Osteocyte (in vitro differentiated cells): ENCODE measurements at places on chromosomes 2 and 18. TPM values are rescaled to one million over a fixed set of nuclear protein-coding genes. Genes with fewer than 3 reads are reported as not detected.

AGXT gene
- total RNA-seq: not detected in 2 replicates

CD302 gene
- 18.4 and 19.3 TPM in 2 replicates for total RNA-seq

DNA sequence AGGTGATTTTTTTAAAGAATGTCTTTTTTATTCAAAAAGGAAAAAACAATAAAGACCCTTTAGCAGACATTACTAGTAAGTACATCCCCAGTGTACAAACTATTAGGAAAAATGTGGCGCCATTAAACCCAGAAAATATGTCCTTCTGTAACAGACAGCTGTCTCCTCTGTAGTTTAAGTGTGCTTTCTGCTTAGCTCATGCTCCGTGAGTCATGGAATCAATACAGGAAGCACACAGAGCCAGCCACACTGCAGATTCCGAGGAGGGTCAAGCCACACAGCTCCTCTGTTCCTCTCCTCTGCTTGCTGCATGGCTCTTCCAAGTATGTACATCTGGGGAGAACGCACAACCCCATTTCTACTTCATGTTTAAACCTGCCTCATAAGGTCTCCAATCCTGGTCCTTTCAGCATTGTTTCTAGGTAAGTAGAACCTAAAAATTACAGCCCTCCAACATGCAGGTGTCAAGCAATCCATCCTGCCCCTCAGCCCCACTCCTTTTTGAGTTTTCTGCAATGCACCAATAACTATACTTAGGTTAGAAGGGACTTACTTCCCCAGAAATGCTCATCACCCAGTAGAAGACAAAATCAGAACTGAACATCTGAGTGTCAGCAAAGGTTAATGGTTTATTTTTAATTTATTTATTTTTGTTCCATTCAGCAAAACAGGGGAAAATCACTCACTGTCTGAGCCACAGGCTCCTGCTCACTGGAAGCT lies 37.5 kb downstream of the ACVR1 start:
- peak overlapping the region; percentile 91 for H3K27ac ChIP-seq
- no peak for DNase-seq
- no peaks in the 10 kb centered on the region for H3K27me3 ChIP-seq
- H3K4me3 ChIP-seq: peak overlapping the region; percentile 50
- peaks cover 74% of the 10 kb centered on the region for H3K4me1 ChIP-seq

DNA sequence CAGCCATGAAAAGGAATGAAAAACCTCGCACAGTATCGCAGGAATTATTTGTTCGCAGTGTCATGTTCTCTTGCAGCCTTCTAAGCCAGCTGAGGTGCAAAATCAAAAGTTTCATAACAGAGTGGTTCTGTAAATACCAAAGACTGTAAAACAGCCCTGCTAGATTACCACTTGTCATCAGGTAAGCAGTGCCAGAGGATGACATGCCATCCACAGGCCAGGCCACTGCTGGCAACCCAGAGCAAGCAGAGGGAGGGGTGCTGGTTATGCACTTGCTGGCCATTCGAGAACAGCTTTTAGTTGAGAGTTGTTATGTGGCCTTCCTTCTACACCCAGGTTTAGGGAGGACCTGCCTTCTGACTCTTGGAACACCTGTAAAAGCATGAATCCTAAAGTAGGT lies 114.3 kb upstream of the MGAT5 start:
- DNase-seq: no peak
- no peak overlapping the region for H3K4me3 ChIP-seq
- H3K27me3 ChIP-seq: no peaks in the 10 kb centered on the region
- H3K27ac ChIP-seq: no peak overlapping the region
- peaks cover 2% of the 10 kb centered on the region for H3K36me3 ChIP-seq

- no peak overlapping the region for H3K27ac ChIP-seq
- no peak overlapping the region for H3K4me3 ChIP-seq
- no peaks in the 10 kb centered on the region for H3K27me3 ChIP-seq
- no peaks in the 10 kb centered on the region for H3K36me3 ChIP-seq
Measured at GRCh38 chr2:212897296-212897695, 254.1 kb downstream of the IKZF2 start.
